ENCODE measurements at places on chromosomes 1 and 21.

- no peak for DNase-seq
Observed at GRCh38 chr1:171299342-171299741, 14.6 kb upstream of the FMO4 start.

- no peak for DNase-seq
Observed at GRCh38 chr1:161919229-161919628, 104.4 kb downstream of the OLFML2B start.

GRCh38 chr1:112744009-112744578 lies 29.0 kb upstream of the PPM1J start:
- DNase-seq = no peak

- DNase-seq = no peak
Observed at GRCh38 chr21:33657124-33657820, 15.0 kb downstream of the ITSN1 start.

DNA sequence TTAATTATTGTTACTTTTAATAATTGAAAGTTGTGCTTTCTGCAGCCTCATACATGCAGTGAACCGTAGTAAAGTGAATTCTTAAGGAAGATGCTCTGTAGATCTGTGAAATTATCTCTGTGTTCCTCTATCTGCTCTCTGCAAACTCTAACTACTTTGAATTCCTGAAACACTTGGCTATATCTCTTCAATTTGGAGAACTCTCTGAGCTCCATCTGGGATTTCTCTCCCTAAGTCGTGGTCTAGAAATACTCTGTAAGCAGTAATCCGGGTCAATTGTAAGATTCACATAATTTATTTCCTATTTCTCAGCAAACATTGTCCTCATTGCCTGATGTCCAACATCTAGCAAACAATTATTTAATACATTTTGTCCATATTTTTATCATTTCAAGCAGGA lies 164.9 kb downstream of the USH2A start:
- DNase-seq = no peak

DNA sequence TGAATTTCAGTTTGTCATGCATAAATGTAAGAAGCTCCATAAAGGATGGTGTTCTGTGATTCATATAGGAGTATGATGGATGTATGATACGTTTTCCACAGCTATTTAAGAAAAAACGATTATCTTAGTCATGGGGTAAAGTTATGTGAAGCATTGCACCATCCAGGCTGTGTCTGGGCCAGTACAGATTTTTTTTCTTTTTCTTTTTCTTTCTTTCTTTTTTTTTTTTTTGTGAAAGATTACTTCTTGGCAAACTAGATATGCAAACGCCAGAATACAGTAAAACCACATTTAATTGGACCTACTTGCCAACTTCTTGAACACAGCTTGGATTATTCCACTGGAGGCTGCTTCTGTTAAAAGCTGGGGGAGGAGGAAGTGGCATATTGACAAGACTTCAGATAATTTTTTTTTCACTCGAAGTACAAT lies 14.9 kb downstream of the ZBTB18 start:
- no peak for DNase-seq

DNA sequence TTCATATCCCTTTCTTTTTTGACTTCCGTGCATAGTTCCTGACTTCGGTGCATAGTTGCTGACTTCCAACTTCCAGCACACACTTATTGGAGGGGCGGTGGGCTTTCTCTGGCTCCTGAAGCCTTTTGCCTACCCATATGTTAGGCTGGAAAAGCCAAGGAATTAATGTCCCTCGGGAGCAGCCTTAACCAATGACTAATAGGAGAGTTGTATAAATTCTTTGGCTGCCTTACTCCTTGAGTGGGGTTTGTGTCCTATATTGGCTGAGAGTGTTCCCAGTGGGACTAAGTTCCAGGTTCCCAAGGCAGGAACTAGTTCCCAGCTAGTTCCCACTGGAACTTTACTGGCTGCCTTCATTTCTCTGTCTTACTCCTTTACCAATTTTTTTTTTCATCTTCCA lies 105.7 kb downstream of the ZNF326 start:
- DNase-seq = no peak

DNA sequence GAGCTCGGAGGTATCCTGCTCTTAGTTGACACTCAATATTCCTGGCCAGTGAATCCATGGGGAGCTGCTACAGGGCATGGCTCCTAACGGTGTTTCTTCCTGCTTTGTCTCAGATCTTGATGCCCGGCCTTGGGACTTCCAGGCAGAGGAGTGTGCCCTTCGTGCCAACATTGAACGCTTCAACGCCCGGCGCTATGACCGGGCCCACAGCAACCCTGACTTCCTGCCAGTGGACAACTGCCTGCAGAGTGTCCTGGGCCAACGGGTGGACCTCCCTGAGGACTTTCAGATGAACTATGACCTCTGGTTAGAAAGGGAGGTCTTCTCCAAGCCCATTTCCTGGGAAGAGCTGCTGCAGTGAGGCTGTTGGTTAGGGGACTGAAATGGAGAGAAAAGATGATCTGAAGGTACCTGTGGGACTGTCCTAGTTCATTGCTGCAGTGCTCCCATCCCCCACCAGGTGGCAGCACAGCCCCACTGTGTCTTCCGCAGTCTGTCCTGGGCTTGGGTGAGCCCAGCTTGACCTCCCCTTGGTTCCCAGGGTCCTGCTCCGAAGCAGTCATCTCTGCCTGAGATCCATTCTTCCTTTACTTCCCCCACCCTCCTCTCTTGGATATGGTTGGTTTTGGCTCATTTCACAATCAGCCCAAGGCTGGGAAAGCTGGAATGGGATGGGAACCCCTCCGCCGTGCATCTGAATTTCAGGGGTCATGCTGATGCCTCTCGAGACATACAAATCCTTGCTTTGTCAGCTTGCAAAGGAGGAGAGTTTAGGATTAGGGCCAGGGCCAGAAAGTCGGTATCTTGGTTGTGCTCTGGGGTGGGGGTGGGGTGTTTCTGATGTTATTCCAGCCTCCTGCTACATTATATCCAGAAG lies 16.7 kb downstream of the ALX3 start:
- DNase-seq = peak; percentile 79

DNA sequence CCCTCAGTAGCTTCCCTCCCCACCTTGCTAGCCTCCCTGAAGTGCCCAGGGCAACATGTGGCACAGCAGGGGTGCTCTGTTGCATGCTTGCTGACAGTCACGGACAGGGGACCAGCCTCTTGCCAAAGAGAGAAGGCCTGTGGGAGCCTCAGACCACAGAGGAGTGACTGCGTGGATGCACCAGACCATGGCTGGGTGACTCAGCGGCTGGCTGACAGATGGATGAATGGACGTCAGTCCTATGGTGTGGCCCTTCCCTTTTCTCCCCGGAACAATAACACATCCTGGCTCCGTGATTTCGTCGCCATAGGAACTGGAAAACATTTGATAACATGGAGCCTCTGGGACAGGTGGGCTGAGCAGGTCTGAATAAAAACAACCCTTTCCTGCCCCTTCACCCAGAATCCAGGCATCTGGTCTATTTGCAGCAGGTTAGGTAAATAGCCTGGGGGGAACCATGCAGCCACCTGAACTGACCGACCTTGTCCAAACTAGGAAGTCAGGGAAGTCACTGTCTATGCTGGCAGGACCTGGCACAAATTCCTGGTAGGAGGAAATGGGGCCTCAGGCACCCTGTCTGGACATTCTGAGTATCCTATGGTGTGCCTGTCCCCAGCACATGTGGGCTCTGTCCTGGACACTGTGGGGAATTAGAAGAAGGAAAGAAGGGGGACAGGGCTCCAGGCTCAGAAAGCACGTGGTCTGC lies 53.3 kb downstream of the NENF start:
- DNase-seq = peak; percentile 45

GRCh38 chr1:90817399-90817798 lies 100.3 kb upstream of the BARHL2 start:
- DNase-seq = no peak

DNA sequence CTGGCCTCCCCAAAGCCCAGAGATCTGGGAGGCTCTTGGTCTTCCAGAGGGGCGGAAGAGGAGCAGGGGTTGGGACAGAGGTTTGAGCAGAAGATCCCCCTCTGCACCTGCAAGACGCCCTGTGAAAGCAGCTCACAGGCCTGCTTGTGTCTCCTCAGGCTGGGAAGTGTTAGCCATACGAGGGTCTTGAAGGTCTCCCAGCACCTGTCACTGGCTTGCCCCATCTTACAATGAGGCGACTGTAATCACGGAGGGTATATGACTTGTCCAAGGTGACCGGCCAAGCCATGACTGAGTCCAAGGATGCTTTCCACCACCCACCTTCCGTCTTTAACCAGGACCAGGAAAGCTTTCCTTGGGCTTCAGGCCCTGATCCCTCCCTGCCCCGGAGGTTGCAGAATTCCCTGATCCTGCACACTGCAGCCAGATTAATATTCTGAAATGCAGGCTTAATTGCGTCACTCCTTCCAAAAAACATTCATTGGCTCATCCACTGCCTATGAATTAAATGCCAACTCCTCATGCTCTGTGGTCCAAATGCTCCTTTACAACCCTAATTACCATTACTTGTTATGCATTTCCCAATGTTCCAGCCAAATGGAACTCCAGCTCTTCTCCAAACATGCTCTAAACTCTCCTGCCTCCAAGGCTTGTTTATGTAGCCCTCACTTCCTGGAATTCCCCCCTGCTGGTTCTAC lies 64.0 kb downstream of the DDX20 start:
- DNase-seq = no peak

DNA sequence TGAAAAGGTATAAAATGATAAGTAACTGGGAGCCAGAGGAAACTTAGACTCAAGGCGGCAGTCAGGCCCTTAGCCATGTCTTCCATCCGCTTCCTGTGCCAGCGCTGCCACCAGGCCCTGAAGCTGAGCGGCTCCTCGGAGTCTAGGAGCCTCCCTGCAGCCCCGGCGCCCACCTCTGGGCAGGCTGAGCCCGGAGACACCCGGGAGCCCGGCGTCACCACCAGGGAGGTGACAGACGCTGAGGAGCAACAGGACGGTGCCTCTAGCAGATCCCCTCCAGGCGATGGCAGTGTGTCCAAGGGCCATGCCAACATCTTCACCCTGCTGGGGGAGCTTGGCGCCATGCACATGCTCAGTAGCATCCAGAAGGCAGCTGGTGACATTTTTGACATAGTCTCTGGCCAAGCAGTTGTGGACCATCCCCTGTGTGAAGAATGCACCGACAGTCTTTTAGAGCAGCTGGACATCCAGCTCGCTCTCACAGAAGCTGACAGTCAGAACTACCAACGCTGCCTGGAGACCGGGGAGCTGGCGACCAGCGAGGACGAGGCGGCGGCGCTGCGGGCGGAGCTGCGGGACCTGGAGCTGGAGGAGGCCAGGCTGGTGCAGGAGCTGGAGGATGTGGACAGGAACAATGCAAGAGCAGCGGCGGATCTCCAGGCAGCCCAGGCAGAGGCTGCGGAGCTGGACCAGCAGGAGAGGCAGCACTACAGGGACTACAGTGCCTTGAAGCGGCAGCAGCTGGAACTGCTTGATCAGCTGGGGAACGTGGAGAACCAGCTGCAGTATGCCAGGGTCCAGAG lies at the start of gene BECN2:
BECN2 (plus strand) TSS at position 76 of the 803 bp plus-strand sequence; CDS start at position 76, 0 bp downstream.
- DNase-seq = no peak

DNA sequence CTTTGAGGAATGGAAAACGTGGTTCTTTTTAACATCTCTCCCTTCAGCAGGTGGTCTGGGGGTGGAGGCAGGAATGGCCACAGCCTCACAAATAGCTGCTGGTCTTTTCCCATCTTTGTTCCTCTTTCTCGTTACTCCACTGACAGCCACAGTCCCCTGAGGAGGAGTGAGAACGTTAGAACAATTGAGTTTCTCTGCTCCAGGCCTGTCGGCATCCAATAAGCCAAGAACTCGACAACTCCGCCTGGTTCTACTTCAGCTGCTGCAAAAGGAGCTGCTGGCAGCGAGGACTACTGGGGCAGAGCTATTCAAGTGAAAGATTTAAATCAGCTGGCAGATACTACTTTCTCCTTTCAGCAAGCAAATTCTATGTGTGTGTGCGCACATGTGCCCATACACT lies 169.5 kb upstream of the GALNT2 start:
- DNase-seq = no peak

DNA sequence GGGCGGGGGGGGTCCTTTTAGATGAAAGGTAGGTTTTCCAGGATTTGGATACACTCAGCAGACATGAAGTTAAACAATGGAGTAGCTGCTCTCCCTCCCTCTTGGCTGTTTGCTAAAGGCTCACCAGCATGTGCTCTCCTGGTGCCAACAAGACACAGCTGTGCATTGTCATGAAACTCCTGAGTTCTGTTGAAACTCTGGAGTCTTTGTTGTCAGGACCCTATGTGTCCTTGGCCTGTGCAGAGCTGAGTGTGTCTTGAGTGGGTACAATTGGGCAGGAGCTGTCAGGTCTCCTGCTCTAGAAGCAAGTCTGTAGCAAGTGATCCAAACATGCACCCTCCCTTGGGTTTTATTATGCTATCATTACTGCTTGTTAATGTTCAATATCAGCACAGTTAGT lies 12.7 kb downstream of the TBX19 start:
- no peak for DNase-seq

GRCh38 chr1:205775015-205775716 lies at the start of gene RAB29:
Gene RAB29, minus strand, starts transcription at chr1:205775482. Its CDS starts 526 bp downstream, at chr1:205774956.
- peak; percentile 82 for DNase-seq

- no peak for DNase-seq
Observed at GRCh38 chr1:230122366-230123279, 55.6 kb downstream of the GALNT2 start.

DNA sequence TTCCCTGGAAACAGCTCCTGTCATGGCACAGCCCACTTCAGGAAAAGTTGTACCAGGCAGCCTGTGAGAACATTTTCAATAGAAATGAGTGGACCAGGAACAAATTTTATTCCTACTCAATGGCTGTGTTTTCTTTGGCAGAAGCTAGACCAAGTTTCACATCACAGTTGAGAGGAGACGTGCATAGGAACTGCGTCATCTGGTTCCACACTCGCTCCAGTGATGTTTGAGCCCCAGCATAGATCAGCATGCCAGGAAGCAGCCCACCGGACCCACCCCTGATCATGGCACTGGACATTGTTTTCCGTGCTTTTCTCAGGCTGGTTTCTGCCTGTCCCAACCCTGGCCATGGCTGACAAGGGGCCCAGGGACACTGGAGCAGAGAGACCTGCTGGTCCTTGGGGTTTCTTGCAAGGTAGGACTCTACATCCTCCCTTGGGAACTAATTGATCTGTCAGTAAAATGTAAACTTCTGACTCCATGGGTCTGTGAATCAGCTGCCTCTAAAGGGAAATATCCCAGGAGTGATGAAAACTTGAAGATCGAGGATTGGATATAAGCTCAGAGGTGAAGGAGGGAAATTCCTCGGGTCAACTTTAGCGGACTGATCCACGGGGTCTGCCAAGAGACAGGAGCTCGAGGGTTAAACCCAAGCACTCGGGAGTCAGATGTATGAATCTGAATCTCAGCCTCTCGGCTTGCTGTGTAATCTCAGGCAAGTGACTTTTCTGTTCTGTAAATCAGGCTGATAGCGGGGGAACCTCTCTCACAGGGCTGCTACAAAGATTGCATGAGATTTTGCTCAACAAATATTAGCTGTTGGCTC lies 35.7 kb downstream of the NEK2 start:
- no peak for DNase-seq

- DNase-seq = no peak
Observed at GRCh38 chr1:245156736-245157505, 2.1 kb downstream of the KIF26B start.

Data from K562 (cell line).